ENCODE measurements at places on chromosomes 6 and 20. TPM values are rescaled to one million over a fixed set of nuclear protein-coding genes. Genes with fewer than 3 reads are reported as not detected.

- no peaks in the 10 kb centered on the region for H3K27me3 ChIP-seq
- H3K36me3 ChIP-seq, result no peaks in the 10 kb centered on the region
- no peak overlapping the region for H3K27ac ChIP-seq
- no peak overlapping the region for H3K4me3 ChIP-seq
- no peaks in the 10 kb centered on the region for H3K4me1 ChIP-seq
- DNase-seq, result no peak
Observed at GRCh38 chr6:93746892-93747291, 327.5 kb upstream of the EPHA7 start.

- H3K4me3 ChIP-seq, result no peak overlapping the region
- peaks cover 27% of the 10 kb centered on the region for H3K4me1 ChIP-seq
- no peaks in the 10 kb centered on the region for H3K27me3 ChIP-seq
- no peaks in the 10 kb centered on the region for H3K36me3 ChIP-seq
- peak; percentile 89 for DNase-seq
Observed at GRCh38 chr6:117498159-117498558, 15.7 kb downstream of the DCBLD1 start.

TCF15 gene
- total RNA-seq, result not detected

ENTPD6 gene
- 56.5 TPM for total RNA-seq

- H3K4me3 ChIP-seq, result peak overlapping the region; percentile 30
- no peaks in the 10 kb centered on the region for H3K4me1 ChIP-seq
- no peaks in the 10 kb centered on the region for H3K36me3 ChIP-seq
- peaks cover 2% of the 10 kb centered on the region for H3K27me3 ChIP-seq
- peak; percentile 70 for DNase-seq
Observed at GRCh38 chr20:33862709-33863403, 51.7 kb downstream of the CHMP4B start.

DNA sequence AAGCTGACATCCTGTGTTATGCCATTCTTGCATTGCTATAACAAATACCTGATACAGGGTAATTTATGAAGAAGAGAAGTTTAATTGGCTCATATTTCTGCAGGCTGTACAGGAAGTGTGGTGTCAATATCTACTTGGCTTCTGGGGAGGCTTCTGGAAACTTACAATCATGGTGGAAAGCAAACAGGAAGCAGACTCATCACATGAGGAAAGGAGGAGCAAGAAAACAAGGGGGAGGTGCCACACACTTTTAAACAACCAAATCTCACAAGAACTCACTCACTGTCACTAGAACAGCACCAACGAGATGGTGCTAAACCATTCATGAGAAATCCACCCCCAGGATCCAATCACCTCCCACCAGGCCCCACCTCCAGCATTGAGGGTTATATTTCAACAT is 143.1 kb upstream of the GGTLC1 start:
- no peaks in the 10 kb centered on the region for H3K36me3 ChIP-seq
- H3K27ac ChIP-seq, result no peak overlapping the region
- H3K27me3 ChIP-seq, result no peaks in the 10 kb centered on the region
- DNase-seq, result no peak

DNA sequence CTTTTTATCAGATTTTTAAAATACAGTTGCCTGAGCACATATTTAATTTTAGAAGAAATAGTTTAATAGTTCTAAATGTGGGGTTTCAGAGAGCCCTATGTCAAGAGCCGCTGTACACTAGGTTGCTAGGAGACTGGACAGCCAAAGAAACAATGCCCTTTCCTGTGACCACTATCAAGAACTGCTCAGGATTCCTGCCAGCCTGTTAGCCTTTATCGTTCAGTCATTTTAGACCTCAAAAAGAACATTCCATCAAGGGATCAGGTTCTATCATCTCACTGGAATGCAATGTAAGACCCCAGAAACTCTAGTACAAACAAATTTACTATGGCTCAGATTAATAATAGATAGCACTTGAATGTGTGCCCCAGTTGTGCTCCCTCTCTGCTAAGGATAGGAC is 181.2 kb upstream of the CCN2 start:
- H3K27me3 ChIP-seq, result no peaks in the 10 kb centered on the region
- DNase-seq, result peak; percentile 84
- peak overlapping the region; percentile 90 for H3K27ac ChIP-seq
- H3K36me3 ChIP-seq, result no peaks in the 10 kb centered on the region

DNA sequence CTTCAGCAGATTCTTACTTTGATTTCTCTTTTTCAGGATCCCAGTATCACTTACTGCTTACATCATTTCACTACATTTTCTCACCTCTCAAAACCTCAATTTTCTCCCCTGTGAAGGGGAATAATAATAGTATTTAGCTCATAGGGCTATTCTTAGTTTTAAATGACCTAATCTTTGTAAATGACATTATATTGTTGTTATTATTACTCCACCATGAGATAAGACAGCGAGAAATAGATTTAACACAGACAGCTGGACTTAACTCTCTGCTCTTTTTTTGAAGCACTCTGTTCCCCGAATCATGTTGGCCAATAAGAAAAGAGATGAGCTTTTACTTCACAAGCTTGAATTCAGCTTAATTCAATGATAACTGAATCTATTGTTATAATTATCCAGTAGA is 108.5 kb upstream of the QKI start:
- H3K4me3 ChIP-seq, result no peak overlapping the region
- no peak overlapping the region for H3K27ac ChIP-seq
- no peaks in the 10 kb centered on the region for H3K27me3 ChIP-seq
- H3K4me1 ChIP-seq, result no peaks in the 10 kb centered on the region

BANF2 gene
- total RNA-seq, result not detected

DNA sequence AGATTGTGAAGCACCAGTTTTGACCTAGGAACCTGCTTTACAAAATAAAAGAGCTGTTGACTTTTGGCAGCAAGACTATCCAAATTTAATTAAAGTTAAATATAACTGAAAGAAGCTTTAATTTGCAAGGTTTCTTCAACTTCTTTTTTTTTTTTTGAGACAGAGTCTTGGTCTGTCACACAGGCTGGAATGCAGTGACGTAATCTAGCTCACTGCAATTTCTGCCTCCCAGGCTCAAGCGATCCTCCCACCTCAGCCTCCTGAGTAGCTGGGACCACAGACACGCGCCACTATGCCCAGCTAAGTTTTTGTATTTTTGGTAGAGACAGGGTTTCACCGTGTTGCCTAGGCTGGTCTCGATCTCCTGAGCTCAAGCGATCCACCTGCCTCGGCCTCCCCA is 13.7 kb upstream of the CSE1L start:
- H3K36me3 ChIP-seq, result peaks cover 3% of the 10 kb centered on the region
- H3K27ac ChIP-seq, result no peak overlapping the region
- H3K4me3 ChIP-seq, result no peak overlapping the region
- H3K4me1 ChIP-seq, result no peaks in the 10 kb centered on the region

- peak within 1 kb of the TSS; percentile 63 for H3K27ac ChIP-seq
- DNase-seq, result peak; percentile 84
- H3K4me3 ChIP-seq, result peak within 1 kb of the TSS; percentile 92
- no peaks in the 10 kb centered on the region for H3K4me1 ChIP-seq
Observed at GRCh38 chr6:13487122-13488014, at the start of gene GFOD1. Gene GFOD1 (minus strand): TSS chr6:13487600. CDS start chr6:13486890, 710 bp downstream.

DNA sequence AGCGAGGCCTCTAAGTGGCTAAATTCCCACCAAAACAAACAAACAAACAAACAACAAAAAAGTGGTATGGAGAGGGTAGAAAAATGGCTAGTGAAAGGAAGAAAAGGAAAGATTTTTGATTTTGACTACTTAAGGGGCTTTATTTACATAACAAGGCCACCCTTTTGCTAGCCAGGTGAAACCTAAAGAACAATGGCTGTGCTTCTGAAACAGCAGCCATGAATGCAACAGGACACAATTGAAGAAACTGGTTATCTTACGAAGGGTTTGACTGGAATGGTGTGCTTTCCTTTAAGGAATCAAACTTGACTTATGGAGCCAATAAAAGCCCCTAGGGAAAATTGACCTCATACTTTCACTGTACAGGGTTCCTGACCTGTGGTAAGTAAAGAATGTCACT is 68.9 kb downstream of the ERMARD start:
- no peak for DNase-seq
- no peaks in the 10 kb centered on the region for H3K36me3 ChIP-seq
- no peaks in the 10 kb centered on the region for H3K27me3 ChIP-seq
- no peaks in the 10 kb centered on the region for H3K4me1 ChIP-seq
- no peak overlapping the region for H3K4me3 ChIP-seq

DNA sequence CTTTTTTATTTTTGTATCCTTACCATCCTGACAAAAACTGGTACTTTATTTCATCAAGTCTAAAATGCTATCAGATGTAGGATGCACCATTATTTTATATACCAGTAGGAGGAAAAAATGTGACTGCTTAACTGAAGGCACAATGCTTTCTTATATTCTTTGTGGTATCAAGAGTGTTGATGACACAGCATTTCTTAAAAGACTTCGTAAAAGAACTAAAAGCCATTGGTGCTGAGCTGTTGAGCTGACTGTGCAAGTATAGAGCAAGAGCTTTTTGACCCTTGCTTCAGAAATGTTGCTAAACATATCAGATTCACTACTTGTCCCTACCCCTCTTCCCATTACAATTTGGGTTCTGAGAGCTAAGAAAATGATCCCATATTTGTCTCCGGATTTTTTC is 17.5 kb downstream of the SF3B5 start:
- H3K27me3 ChIP-seq, result no peaks in the 10 kb centered on the region
- H3K36me3 ChIP-seq, result no peaks in the 10 kb centered on the region
- no peaks in the 10 kb centered on the region for H3K4me1 ChIP-seq

EPPIN gene
- total RNA-seq, result not detected

DNA sequence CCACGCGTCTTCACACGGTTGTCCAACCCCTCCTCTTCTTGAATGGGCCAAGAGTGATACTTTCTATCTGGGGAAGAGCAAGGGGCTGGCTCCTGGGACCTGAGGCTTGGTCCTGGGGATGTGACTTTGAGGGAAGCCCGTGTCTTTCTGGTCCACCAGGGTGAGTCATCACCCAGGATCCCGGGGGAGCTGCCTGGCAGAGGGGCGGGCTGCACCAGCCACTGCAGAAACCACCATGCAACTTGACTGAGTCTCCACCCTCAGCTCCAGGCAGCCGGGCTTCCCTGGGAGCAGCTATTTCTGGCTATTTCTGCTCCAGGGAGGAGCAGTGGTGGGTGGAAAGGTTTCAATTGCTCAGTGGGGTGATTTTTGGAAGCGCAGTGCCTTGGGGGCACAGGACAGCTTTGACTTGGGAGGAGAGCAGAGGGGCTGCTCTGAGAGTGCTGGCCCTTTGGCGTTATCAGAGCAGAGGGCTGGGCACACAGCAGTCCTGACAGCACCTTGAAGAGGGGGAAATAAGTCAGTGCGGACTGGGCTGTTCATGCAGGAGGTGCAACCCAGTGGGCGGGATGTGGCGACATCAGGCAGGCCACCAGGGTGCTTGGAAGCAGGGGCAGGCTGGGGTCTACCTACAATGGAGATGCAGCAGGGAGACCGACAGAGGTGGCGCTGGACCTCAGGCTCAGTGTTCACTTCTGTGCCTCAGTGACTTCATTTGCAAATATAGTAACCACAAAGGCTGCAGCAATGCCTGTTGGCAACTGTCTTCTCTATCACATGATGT is 45.1 kb upstream of the FAM83D start:
- H3K27ac ChIP-seq, result no peak overlapping the region
- H3K4me3 ChIP-seq, result no peak overlapping the region
- no peak for DNase-seq
- no peaks in the 10 kb centered on the region for H3K36me3 ChIP-seq
- H3K27me3 ChIP-seq, result peaks cover 2% of the 10 kb centered on the region
- no peaks in the 10 kb centered on the region for H3K4me1 ChIP-seq

LPA gene
- total RNA-seq, result not detected

RSPO3 gene
- total RNA-seq, result 15.4 TPM

LST1 gene
- not detected for total RNA-seq

EEF1A1 gene
- total RNA-seq, result 21,405 TPM

- DNase-seq, result peak; percentile 57
- H3K36me3 ChIP-seq, result no peaks in the 10 kb centered on the region
- H3K4me3 ChIP-seq, result peak overlapping the region; percentile 84
- peaks cover 13% of the 10 kb centered on the region for H3K4me1 ChIP-seq
- peak overlapping the region; percentile 88 for H3K27ac ChIP-seq
- H3K27me3 ChIP-seq, result no peaks in the 10 kb centered on the region
Observed at GRCh38 chr6:31495580-31495979, 2.4 kb upstream of the MICB start.

DNA sequence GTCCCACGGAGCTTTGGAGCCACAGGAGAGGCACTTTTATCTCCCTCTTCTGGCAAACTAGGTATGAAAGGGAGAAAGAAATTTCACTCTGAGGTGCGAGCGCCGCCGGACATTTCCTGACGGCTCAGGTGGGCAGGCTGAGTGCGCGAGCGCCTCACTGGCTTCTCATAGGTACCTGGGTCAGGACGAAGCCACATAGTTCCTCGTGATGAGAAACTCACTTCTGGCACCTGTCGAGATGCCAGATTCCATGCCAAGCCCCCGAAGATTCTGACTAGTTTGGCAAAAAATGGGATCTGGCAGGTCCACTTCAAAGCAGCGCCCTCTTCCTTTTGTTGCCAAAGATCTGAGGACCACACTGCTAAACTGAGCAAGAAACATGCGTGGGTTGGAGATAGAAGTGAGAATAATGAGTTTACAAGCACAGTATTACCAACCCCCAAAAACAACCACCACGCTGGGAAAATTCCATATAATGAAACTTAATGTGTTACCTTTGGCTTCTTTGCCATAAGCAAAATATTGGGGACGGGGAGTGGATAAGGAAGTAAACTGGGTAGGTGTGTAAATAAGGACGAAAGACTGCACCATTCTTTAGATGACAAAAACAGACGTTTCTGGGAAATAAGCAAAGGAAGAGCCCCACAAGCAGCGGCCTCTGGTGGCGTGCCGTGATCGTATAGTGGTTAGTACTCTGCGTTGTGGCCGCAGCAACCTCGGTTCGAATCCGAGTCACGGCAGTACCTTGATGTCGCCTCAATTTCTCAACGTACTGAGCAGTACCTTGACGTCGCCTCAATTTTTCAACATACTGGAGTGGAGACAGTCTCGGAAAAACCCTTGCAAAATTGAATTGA is 89.8 kb upstream of the PRSS16 start:
- no peaks in the 10 kb centered on the region for H3K4me1 ChIP-seq
- peak overlapping the region; percentile 62 for H3K4me3 ChIP-seq
- peak; percentile 68 for DNase-seq
- no peaks in the 10 kb centered on the region for H3K36me3 ChIP-seq

GFOD1 gene
- 25.3 TPM for total RNA-seq

- no peaks in the 10 kb centered on the region for H3K27me3 ChIP-seq
- no peak overlapping the region for H3K27ac ChIP-seq
- no peaks in the 10 kb centered on the region for H3K4me1 ChIP-seq
Observed at GRCh38 chr6:142167071-142167470, 20.0 kb downstream of the VTA1 start.

GRCh38 chr6:109308018-109308492 is 74.2 kb downstream of the CD164 start:
- H3K4me1 ChIP-seq, result no peaks in the 10 kb centered on the region
- H3K4me3 ChIP-seq, result no peak overlapping the region

- DNase-seq, result no peak
- no peaks in the 10 kb centered on the region for H3K27me3 ChIP-seq
- no peaks in the 10 kb centered on the region for H3K4me1 ChIP-seq
- no peaks in the 10 kb centered on the region for H3K36me3 ChIP-seq
Observed at GRCh38 chr20:19588241-19588640, 169.8 kb upstream of the RIN2 start.

Data from fibroblast of lung (primary cell).